ENCODE measurements at places on chromosomes 1 and 21. TPM values are rescaled to one million over a fixed set of nuclear protein-coding genes. Genes with fewer than 3 reads are reported as not detected.

CRYBG2 gene
- total RNA-seq, result 14.5 TPM

CHI3L2 gene
- 3.5 TPM for total RNA-seq

OPRD1 gene
- 0.79 TPM for total RNA-seq

GBP7 gene
- not detected for total RNA-seq

SUSD4 gene
- not detected for total RNA-seq

CCDC181 gene
- total RNA-seq, result not detected

FNDC5 gene
- not detected for total RNA-seq

CCDC17 gene
- total RNA-seq, result 2.6 TPM

HPCAL4 gene
- not detected for total RNA-seq

RIMKLA gene
- under 0.01 TPM for total RNA-seq

DYRK3 gene
- total RNA-seq, result 0.79 TPM

TMEM222 gene
- total RNA-seq, result 26.7 TPM

IKBKE gene
- total RNA-seq, result 23.9 TPM

SPRR5 gene
- total RNA-seq, result not detected

GJA9 gene
- 0.11 TPM for total RNA-seq

CFHR1 gene
- not detected for total RNA-seq

PRR9 gene
- 6.4 TPM for total RNA-seq

ZBTB21 gene
- 9.4 TPM for total RNA-seq

GUCA2B gene
- total RNA-seq, result not detected

GRIK3 gene
- not detected for total RNA-seq

SPRR4 gene
- not detected for total RNA-seq

OR2L3 gene
- not detected for total RNA-seq

GJA4 gene
- total RNA-seq, result not detected

TMEM269 gene
- 0.22 TPM for total RNA-seq

COL24A1 gene
- not detected for total RNA-seq

TMOD4 gene
- not detected for total RNA-seq

AIRE gene
- not detected for total RNA-seq
